Left colon (tissue), 2 donors: ENCODE measurements at places on chromosomes 16 and 17.

GRCh38 chr17:37220607-37220953, 155.2 kb upstream of the C17orf78 start:
- no peak for DNase-seq

DNA sequence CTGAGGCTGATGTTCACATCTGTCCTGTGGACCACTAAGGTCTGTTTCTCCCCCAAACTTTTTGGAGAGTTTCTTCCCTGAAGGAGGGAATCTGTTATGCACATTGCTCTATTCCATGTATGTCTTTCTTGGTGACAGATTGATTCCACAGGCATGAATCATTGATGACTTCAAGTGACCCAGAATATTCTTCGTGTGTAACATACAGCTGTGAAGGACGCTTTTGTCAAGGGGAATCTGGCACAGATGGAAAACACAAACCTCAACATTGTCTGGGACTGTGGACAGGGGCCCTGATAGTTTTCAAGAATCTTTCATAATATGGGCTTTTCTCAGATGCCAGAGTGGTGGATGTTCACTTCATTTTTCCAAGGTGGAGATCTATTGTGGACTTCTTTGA, 223.1 kb upstream of the MAF start:
- no peak for DNase-seq

DNA sequence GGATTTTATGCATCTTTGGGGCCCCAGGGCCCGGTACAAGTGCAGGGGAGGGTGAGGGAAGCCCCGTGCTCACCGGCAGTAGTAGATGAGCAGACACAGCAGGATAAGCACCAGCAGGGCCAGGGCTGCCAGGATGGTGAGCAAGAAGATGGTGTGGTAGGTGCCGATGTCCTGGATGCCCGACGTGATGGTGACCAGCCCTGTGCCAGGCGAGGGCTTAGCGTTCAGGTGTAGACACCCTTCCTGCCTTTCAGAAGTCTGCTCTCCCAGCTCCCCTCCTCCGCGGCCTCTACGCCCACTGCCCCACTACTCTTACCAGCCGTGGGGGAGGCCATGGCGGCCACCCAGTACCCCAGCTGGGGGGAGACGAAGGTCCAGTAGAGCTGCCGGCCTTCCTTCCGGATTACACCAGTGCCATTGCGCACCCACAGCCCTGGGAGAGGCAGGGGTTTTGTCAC, 8.0 kb downstream of the FAM171A2 start:
- DNase-seq: no peak

GRCh38 chr16:11716336-11716735, 26.3 kb downstream of the TXNDC11 start:
- no peak for DNase-seq
